ENCODE measurements at places on chromosomes 12 and 14. TPM values are rescaled to one million over a fixed set of nuclear protein-coding genes. Genes with fewer than 3 reads are reported as not detected.

The FGF6 gene
- not detected for total RNA-seq

The FOXG1 gene
- not detected for total RNA-seq

The FGD6 gene
- 21.2 TPM for total RNA-seq

The OR9K2 gene
- not detected for total RNA-seq

The MGP gene
- 49.7 TPM for total RNA-seq

- no peak for DNase-seq
Measured at GRCh38 chr14:105876158-105876557, 349.8 kb downstream of the TMEM121 start.

DNA sequence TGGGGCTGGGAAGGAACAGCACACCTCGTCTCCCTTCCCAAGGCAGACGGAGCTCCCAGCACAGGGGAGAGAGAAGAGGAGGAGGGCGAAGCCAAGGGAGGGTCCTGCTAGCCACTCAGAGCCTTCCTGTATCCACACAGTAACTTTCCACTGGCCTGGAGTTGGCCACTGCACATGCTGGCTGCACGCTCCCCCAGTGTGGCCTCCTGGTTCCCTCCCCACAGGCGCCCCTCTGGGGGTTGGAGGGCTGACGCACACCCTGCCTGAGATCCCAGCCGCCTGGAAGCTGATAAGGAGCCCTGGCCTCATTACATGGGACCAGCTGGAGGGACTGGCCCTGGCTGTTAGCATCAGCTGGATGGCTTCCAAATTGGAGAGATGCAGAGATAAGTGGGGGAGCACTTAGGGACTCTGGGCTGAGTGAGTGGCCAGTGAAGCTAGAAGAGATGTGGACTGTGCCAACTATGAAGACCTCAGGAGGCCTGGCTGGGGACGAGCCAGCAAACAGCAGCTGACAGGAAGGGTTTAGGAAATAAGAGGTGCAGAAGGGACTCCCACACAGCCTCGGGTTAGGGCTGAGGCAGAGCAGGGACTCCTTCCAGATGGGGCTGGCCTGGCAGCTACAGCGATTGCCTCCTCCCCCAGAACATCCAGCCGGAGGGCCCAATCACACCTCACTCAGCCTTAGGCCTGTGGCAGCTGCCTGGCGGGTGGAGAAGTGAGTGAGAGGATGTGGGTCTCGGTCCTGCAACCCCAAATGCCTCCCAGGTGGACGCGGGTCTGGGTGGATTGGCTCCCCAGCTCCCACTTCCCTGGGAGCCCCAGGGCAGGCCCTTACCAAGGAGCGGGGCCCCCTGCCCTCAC is 26.3 kb upstream of the BCDIN3D start:
- no peak for DNase-seq

DNA sequence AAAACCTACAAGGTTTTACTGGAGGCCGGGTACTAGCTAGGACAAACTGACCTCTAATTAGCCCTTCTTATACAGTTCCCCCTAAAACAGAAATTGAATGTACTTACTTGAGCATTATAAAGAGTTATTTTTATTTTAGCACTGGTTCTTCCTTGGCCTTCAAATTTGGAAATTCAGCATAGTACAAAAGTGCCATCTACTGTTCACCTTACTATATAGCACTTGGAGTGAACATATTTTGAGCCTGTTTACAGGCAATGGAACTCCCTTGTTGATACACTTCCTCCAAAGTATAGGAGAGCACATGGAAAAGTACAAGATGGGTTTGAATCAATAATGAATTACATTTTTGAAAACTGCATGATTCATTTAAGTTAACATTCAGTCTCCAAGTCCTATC is 3.9 kb upstream of the POC1B start:
- DNase-seq = no peak

GRCh38 chr14:71620401-71620800 is 311.8 kb upstream of the RGS6 start:
- DNase-seq = no peak

GRCh38 chr12:49636979-49637755 is 13.8 kb downstream of the PRPF40B start:
- peak; percentile 55 for DNase-seq

DNA sequence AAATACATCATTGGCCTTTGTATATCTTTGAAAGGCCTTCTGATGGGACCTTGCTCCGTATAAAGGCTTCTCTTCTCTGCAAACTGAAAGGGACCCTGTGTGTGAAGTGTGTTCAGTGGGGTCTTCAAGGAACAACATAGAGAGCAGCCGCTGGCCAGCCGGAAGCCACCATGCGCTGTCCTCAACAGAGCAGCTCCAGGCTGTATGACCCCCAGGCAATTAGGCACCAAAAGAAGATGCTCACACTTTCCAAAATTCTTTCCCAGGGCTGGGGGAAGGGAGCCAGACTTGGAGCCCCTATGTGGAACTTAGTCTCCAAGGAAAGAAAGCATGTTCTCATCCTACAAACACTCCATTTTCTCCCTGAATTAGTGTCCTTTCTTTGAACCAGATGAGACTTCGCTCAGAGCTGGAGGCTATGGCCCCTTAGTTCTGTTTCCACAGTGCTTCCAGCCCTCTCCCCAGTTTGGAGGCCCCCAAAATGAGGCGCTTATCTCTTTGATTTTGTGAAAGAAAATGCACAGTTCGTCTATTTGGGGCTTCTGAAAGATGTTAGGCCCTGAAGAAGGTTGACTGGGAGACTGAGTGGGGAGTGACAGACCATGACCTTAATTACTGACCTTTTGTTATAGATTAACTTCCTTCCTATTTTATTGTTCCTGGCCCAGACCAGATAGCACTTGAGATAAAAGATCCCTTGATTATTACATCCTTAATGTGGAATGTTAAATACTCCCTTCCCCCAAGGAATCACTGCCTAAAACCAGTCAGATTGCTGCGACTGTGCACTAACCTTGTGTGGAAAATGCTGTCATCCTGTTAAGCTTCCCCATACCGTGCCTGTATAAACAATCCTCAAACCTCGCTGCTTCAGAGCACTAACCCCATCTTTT is 128.3 kb upstream of the FGD4 start:
- no peak for DNase-seq

GRCh38 chr12:101277443-101277842 is 2.5 kb upstream of the UTP20 start:
- DNase-seq = no peak

GRCh38 chr14:69662636-69663299 is 51.4 kb downstream of the SUSD6 start:
- no peak for DNase-seq

DNA sequence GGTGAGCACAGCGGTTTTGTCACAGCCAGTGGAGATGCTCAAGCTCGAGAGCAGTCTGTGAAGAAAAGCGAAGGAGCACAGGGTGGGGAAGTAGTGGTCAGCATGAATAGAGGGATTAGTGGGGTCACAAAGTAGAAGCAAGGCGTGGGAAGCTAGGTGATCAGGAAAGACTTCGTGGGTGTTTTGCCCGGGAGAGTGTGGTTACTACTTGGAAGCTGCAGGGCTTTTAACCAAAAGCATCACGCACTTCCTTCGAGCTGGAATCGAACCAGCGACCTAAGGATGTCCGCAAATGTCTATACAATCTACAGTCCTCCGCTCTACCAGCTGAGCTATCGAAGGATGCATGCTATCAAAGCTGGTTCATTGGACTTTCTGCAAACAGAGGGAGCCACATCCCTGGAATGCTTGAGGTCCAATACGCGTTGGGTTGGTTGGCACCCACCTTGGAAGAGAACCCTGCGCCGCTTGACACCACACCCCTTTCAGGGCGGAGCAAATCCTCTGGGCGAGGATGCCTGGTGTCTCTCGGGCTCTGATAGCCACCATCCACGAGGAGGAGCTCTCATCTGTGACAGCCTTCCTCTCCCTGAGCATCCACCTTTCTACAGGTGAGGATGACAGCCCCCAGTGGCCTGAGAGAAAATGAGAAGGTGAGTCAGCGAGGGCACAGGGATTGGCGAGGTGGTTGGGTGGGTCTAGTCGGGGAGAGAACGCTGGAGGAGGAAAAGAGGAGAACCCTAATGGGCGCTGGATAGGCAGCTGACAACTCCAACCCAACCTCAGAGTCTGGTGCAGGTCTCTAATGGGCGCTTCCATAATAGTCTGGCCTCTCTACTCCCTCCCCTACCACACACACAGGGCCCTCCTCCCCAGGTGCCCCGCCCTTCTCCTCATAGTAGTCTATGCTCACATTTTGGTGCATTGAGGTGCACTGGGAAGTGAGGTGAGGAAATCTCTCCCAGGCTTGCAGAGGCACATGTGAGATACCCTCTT is 16.0 kb upstream of the OR6S1 start:
- no peak for DNase-seq

GRCh38 chr14:95480109-95480886 is 36.2 kb downstream of the SYNE3 start:
- DNase-seq = peak; percentile 89

DNA sequence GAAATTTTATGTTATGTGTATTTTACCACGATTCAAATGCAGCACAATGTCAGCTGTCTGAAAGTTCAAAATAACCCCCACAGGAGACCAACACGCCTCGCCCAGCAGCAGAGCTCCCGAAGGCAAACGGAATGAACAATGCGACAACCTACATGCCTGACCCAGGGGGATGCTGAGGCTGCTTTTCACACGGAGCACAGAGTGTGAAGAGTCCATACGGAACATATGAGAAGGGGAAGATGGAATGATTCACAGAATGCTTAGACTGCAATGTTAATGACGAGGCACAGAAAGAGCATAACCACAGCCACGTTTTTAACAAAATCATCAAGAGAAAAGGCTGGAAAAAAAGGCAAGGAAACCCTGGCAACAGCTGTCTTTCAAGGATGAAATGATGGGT is 22.6 kb downstream of the ZFYVE21 start:
- peak; percentile 23 for DNase-seq

DNA sequence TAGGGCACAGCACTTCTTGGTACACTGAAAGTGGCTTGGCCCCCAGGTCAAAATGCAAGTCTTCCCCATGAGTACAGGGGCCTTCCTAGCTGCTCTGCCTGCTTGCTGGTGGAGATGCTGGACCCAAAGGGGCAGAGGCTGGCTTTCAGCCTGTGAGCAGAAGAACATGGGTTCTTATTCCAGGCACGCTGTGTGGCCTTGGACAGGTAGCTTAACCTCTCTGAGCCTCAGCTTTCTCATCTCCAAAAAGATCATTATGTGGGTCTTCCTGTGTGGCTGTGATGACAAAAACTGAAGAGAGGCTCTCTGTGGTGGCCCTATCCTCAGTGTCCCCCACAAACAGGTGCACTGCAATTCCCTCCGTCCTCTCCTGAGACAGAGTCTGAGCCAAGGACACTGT is 45.6 kb upstream of the TUNAR start:
- no peak for DNase-seq

All from suprapubic skin (tissue), 4 donors.